Fibroblast of skin of right quadriceps (primary cell): ENCODE measurements at places on chromosomes 13 and 19.

DNA sequence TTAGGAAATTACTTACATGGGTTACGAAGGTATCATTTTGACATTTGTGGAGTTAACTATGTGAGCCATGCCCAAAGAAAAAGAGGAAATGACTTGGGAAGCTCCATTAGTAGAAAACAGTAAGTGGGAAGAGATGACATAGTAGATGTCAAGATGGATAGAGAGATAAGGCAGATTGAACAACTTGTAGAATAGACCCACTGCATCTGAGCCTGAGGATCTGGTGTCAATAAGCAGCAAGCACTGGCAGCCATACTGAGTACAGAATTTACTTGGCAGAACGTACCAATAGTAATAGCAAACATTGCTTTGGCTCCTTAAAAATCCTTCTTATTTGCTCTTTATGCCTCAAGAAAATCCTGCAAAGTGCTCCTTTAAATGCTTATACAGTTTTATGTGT, 203.8 kb downstream of the GPC6 start:
- DNase-seq: no peak

- no peak for DNase-seq
These were observed 7.9 kb downstream of the CD37 start for GRCh38 chr19:49343123-49343522.

DNA sequence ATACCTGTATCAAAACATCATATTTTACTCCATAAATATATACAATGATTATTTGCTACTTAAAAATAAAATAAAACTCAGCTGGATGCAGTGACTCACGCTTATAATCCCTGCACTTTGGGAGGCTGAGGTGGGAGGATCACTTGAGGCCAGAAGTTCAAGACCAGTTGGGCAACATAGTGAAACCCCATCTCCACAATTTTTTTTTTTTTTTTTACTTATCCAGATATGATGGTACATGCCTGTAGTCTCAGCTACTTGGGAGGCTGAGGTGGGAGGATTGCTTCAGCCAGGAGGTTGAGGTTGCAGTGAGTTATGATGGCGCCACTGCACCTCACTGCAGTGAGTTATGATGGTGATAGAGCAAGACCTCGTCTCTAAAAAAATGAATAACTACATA, 22.4 kb downstream of the POU2F2 start:
- no peak for DNase-seq

DNA sequence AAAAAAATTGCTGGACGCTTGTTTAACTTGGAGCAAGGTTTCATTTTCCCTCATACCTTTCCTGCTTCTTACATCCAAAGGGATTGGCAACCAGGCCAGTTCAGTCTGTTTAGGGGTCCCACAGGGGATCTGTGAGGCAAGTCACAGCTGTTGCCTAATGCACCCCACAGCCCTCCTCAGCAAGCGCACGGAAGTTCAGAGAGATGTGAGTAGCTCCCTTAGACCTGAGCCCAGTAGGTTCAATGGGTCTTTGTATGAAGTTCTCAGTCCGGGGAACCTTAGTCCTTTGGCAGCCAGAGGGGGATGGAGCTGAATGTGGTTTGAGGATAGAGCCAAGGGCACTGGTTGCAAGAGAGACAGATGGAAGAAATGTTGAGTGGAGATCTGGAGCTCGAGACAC, 13.0 kb downstream of the SAMD4B start:
- no peak for DNase-seq

DNA sequence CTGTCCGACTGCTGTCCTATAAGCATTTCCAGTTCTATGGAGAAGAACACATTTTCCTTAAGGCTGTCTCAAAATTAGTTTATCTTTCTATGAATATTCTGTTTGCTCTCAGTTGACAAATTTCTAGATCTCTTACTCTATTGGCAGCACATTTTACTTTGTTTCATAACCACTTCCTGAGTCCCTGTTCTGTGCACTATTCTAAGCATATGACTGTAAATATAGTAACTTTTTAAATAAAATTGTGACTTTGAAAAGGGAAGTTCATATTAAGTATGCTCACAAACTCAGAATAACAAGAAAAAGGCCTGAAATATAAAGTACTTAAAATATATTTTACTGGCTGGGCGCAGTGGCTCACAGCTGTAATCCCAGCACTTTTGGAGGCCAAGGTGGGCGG, 56.5 kb upstream of the HTR2A start:
- DNase-seq: no peak

GRCh38 chr13:33264620-33264978, 21.0 kb downstream of the STARD13 start:
- no peak for DNase-seq

GRCh38 chr13:71589032-71589431, 278.0 kb downstream of the DACH1 start:
- no peak for DNase-seq

GRCh38 chr19:45385392-45386221, 15.2 kb upstream of the ERCC2 start:
- no peak for DNase-seq

GRCh38 chr13:91664039-91664438, 265.6 kb downstream of the GPC5 start:
- DNase-seq: peak; percentile 44

- peak; percentile 24 for DNase-seq
These were observed 25.3 kb upstream of the OR10H2 start for GRCh38 chr19:15702534-15702930.

GRCh38 chr13:85798556-85798955, 663 bp downstream of the SLITRK6 start:
- no peak for DNase-seq

DNA sequence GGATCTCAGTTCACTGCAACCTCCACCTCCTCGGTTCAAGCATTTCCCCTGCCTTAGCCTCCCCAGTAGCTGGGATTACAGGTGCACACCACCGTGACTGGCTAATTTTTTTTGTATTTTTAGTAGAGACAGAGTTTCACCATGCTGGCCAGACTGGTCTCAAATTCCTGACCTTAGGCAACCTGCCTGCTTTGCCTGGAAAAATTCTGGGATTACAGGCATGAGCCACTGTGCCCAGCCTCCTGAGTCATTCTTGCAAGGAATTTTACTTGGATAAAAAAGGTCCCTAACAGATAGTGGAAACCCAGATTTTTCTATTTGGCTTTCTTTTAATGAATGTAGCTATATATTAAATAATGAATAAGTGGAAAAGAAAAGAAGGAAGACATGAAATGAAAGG, 449.9 kb upstream of the ATXN8OS start:
- DNase-seq: no peak

GRCh38 chr19:16076958-16077611, 790 bp downstream of the TPM4 start:
- DNase-seq: peak; percentile 55

GRCh38 chr19:9934132-9934950, 2.0 kb downstream of the OLFM2 start:
- peak; percentile 86 for DNase-seq
